Myocyte (in vitro differentiated cells): ENCODE measurements at places on chromosomes 5 and 9.
A peak's percentile ranks its signal among the peaks of the same experiment; 100 is the strongest.

GRCh38 chr9:80049096-80049782 lies 477.5 kb downstream of the TLE4 start:
- peak; percentile 18 for DNase-seq

GRCh38 chr9:138072897-138073296 lies 195.3 kb downstream of the CACNA1B start:
- no peak for DNase-seq

DNA sequence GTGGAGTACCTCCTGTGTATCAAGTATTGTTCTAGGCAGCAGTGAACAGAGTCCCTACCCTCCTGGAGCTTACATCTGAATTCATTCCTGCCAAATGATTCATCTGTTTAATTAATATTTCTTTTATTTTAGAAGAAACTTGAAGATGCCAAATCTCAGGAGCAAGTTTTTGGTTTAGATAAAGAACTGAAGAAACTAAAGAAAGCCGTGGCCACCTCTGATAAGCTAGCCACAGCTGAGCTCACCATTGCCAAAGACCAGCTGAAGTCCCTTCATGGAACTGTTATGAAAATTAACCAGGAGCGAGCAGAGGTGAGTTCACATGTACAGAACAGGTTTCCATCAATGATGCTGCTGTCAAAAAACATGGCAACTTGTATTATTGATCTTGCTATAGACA lies 57.9 kb downstream of the RAB14 start:
- no peak for DNase-seq

- DNase-seq: peak; percentile 7
These were observed 48.9 kb upstream of the SPIN1 start for GRCh38 chr9:88339317-88339716.

GRCh38 chr5:74389531-74390305 lies 250.8 kb downstream of the ENC1 start:
- no peak for DNase-seq
